Memory B cell (primary cell): ENCODE measurements at places on chromosomes 12 and 14.

GRCh38 chr14:105071942-105072341 is 6.7 kb upstream of the GPR132 start:
- H3K4me3 ChIP-seq: peak overlapping the region; percentile 7
- DNase-seq: no peak
- no peaks in the 10 kb centered on the region for H3K27me3 ChIP-seq
- H3K36me3 ChIP-seq: no peaks in the 10 kb centered on the region

DNA sequence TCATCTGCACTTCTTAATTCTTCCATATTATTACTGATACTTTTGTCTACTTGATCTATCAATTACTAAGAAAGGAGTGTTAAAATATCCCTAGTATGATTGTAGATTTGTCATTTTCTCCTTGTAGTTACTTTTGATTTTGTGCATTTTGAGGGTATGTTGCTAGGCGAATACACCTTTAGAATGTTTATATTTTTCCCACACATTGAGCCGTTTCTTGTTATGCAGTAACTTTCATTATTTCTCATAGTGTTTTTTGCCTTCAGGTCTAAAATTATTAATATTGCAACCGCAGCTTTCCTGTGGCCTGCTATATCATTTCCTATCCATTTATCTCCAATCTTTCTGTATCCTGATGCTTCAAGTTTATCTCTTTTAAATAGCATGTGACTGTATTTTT is 44.6 kb upstream of the C12orf42 start:
- H3K4me3 ChIP-seq: no peak overlapping the region
- no peaks in the 10 kb centered on the region for H3K36me3 ChIP-seq
- no peak overlapping the region for H3K27ac ChIP-seq
- H3K27me3 ChIP-seq: no peaks in the 10 kb centered on the region

- H3K4me1 ChIP-seq: peaks cover 1% of the 10 kb centered on the region
- no peak overlapping the region for H3K4me3 ChIP-seq
- H3K27me3 ChIP-seq: no peaks in the 10 kb centered on the region
- no peak for DNase-seq
- H3K27ac ChIP-seq: no peak overlapping the region
Observed at GRCh38 chr12:88166179-88166578, 24.1 kb downstream of the TMTC3 start.

DNA sequence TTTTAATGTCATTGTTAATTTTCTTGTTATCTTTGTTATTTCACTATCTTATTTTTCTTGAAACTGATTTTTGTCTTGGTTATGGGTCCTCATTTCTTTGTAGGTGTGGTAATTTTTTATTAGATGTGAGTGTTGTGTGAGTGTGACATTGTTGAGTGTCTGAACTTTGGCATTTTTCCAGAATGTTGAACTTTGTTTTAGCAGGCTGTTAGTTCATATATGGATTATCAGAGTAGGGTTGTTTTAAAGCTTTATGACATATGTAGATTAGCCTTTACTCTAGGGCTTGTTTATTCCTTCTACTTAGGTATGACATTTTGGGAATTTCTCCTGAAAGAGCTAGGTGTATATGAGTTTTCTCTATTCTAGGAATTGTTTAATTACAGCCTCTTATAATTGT is 103.9 kb downstream of the ARID2 start:
- H3K27ac ChIP-seq: no peak overlapping the region
- no peak for DNase-seq
- H3K36me3 ChIP-seq: peaks cover 32% of the 10 kb centered on the region
- no peaks in the 10 kb centered on the region for H3K27me3 ChIP-seq

DNA sequence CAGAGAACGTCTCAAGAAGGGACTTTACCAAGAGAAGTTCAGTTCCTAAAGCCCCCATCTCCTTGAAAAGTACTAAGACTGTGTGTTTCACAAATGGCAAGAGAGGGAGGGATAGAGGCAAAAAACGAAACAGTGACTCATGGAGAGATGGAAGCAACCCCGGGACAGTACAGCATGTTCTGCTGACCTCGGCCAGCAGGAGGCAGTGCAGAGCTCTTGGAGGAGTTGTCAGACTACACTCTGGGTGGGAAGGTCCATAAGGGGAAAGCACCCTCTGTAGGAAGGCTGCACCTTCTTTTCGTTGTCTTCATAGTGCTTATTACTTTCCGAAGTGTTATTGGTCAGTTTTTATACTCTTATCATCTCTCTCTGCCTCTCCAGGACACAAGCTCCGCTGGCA is 525.2 kb upstream of the CCDC196 start:
- H3K4me3 ChIP-seq: no peak overlapping the region
- H3K27ac ChIP-seq: no peak overlapping the region
- peaks cover 13% of the 10 kb centered on the region for H3K27me3 ChIP-seq
- peaks cover 6% of the 10 kb centered on the region for H3K4me1 ChIP-seq
- peak; percentile 53 for DNase-seq

DNA sequence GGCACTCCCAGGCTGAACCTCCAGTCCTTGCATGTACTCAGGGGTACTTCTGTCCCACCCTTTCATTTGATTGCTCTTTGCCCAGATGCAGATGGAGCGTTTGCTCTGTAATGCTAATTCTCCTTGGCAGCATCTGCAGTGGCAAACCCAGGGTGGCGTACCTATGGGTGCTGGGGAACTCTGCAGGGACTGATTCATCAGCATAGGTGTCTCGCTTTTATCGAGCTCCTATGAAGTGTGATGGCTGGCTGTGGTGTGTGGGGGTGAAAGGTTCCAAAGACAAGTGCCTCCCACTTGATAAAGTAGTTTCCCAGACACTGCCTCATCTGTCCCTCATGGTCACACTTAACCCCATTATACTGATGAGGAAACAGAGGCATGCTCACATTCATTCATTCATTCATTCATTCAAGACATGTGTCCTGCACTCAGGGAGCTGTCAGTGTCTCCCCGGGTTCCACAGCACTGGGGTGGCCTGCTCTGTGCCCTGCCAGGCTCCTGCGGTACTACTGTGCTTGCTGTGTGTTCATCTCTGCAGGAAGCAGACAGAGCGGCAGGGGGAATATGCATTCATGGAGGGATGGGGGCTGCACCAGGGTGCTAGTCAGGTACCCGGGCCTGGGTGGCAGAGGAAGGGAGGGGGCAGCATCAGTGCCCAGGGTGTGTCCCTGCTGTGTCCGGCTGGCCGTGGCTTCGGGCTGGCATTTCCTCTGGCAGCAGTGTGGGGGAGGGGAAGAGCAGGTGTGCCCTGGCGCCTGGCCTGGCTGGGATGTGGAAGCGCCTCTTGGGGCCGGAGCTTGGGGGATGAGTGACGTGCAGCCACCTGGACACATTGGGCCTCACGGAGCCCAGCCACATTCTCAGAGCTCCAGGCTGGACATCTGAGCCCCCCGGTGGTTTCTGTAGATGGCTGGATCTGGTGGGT is 110.9 kb downstream of the TSPAN9 start:
- no peaks in the 10 kb centered on the region for H3K36me3 ChIP-seq
- no peak overlapping the region for H3K27ac ChIP-seq

DNA sequence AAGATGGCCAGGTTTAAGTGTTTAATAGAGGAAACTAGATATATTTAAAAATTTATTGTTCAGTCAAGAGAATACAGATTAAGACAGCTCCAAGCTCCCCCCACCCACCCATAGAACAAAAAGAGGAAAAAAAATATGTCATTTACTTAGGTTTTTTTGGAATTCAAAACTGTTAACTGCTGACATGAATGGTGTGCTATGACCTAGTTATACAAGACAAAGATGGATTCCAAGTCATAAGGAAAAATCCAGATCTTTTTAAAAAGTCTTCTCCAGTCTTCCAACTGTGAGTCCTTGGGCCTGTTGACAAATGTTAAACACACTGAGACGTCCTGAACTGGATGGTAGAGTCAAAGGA is 1.3 kb upstream of the SETD1B start:
- peaks cover 29% of the 10 kb centered on the region for H3K4me1 ChIP-seq
- H3K27ac ChIP-seq: peak overlapping the region; percentile 95
- peak overlapping the region; percentile 88 for H3K4me3 ChIP-seq
- peaks cover 3% of the 10 kb centered on the region for H3K36me3 ChIP-seq
- no peaks in the 10 kb centered on the region for H3K27me3 ChIP-seq

DNA sequence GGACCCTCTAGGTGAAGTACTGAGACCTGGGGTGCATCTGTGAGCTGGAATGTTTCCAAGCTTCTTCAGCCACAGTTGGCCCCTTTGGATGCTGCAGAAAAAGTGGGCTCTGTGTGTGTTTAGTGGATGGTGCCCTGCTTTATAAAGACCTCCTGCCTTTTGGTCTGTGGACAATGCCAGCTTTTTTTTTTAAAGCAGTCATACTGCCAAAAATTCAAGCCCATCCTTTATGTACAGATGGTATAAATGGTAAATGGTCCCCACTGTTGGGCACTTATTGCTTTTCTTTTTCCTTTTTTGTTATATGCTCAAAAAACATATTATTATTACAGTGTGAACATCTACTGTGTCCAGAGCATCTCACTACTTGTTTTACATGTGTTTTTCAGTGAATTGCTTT is 81.1 kb downstream of the SMOC1 start:
- no peak overlapping the region for H3K4me3 ChIP-seq
- H3K27me3 ChIP-seq: peaks cover 14% of the 10 kb centered on the region
- H3K36me3 ChIP-seq: no peaks in the 10 kb centered on the region
- H3K4me1 ChIP-seq: no peaks in the 10 kb centered on the region

- peaks cover 4% of the 10 kb centered on the region for H3K4me1 ChIP-seq
- H3K4me3 ChIP-seq: peak overlapping the region; percentile 27
- no peaks in the 10 kb centered on the region for H3K36me3 ChIP-seq
- no peak overlapping the region for H3K27ac ChIP-seq
- no peak for DNase-seq
Observed at GRCh38 chr14:104843442-104844305, 21.4 kb upstream of the CEP170B start.

DNA sequence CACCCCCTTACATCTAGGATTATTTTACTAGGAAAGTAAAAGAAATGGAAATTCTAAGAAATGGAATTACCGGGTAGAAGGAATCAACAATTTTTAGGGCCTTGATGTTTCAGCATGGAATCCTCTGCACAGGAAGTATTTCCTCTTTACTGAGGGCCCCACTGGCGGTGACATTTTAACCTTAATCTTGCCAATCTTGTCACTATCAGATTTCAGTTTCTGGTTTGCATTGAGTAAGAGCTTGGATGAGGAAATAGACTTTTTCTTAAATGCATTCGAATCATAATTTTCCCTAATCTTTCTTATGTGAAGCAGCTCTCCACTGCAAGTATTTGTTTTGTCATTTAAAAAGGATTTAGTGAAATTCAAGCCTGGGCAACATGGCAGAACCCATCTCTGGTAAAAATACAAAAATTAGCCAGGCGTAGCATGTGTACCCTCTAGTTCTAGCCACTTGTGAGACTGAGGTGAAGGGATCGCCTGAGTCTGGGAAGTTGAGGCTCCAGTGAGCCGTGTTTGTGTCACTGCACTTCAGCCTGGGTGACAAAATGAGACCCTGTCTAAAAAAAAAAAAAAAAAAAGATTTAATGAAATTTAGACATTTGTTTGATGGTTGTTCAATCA is 40.7 kb downstream of the TPCN1 start:
- no peak for DNase-seq
- H3K27me3 ChIP-seq: no peaks in the 10 kb centered on the region
- peaks cover 14% of the 10 kb centered on the region for H3K36me3 ChIP-seq

GRCh38 chr12:30779578-30779977 is 24.8 kb upstream of the CAPRIN2 start:
- no peaks in the 10 kb centered on the region for H3K4me1 ChIP-seq
- no peak for DNase-seq
- no peak overlapping the region for H3K27ac ChIP-seq
- H3K27me3 ChIP-seq: peaks cover 5% of the 10 kb centered on the region

GRCh38 chr12:95986635-95987570 is 9.2 kb downstream of the HAL start:
- H3K36me3 ChIP-seq: peaks cover 8% of the 10 kb centered on the region
- H3K4me3 ChIP-seq: no peak overlapping the region
- H3K27me3 ChIP-seq: no peaks in the 10 kb centered on the region
- no peak for DNase-seq

DNA sequence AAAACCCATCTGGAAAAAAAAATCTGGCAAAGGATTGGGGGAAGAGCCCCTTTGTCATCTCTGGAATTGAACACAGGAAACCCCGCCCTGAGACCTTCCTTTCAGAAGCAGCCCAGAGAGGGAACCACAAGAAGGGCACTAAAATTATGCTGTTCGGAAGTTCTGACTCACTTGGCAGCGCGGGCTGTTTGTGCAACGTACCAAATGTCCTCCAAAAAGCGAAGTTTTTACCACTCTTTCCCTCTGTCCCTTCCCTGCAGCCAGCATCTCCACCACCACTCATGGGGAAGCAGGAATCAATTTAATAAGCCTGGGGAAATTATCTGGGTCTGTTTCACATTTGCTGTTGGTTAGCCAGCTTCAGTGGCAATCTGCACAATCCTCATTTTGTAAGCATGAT is 3.2 kb upstream of the SYNE3 start:
- no peaks in the 10 kb centered on the region for H3K36me3 ChIP-seq
- H3K27ac ChIP-seq: peak overlapping the region; percentile 96
- peak overlapping the region; percentile 79 for H3K4me3 ChIP-seq

GRCh38 chr14:49512147-49512551 is 74.0 kb downstream of the RPS29 start:
- H3K27ac ChIP-seq: no peak overlapping the region
- no peaks in the 10 kb centered on the region for H3K4me1 ChIP-seq
- no peak for DNase-seq
- H3K36me3 ChIP-seq: peaks cover 4% of the 10 kb centered on the region
- no peak overlapping the region for H3K4me3 ChIP-seq

DNA sequence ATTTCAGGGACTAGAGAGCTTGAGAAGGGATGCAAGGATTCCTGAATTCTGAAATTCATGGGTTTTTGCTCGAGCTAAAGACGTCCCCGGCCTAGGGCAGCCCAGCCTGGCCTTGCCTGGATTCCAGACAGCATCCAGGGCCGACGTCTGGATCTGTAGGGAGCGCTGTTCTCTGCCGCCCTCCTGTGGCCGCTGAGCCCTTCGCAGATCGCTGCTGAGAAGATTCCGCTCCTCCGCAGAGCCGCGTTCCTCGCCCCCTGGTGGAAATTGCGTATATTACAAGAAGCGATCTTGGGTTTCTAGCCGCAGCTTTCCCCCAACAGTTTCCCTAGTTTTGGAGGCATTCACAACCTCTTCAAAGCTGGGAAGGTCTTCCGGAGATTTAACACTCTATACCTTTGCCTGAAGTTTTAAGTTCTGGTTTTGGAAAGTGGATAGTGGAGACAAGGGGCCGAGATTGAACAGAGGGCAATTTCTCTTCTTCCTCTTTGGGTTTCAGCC is 5.1 kb downstream of the CISTR start:
- peak; percentile 83 for DNase-seq
- no peak overlapping the region for H3K27ac ChIP-seq
- peaks cover 17% of the 10 kb centered on the region for H3K4me1 ChIP-seq

GRCh38 chr14:61749264-61749663 is 13.0 kb upstream of the SNAPC1 start:
- H3K4me1 ChIP-seq: peaks cover 16% of the 10 kb centered on the region
- peaks cover 10% of the 10 kb centered on the region for H3K36me3 ChIP-seq
- H3K4me3 ChIP-seq: no peak overlapping the region
- H3K27me3 ChIP-seq: no peaks in the 10 kb centered on the region
- no peak for DNase-seq
- H3K27ac ChIP-seq: no peak overlapping the region

- H3K4me1 ChIP-seq: peaks cover 32% of the 10 kb centered on the region
- H3K27me3 ChIP-seq: no peaks in the 10 kb centered on the region
- DNase-seq: peak; percentile 19
- H3K4me3 ChIP-seq: peak overlapping the region; percentile 18
- no peaks in the 10 kb centered on the region for H3K36me3 ChIP-seq
Observed at GRCh38 chr14:89719366-89720075, 235.0 kb downstream of the EFCAB11 start.

GRCh38 chr14:70514168-70515069 is 20.4 kb downstream of the ADAM20 start:
- H3K27ac ChIP-seq: no peak overlapping the region
- no peak for DNase-seq
- H3K36me3 ChIP-seq: peaks cover 16% of the 10 kb centered on the region
- no peak overlapping the region for H3K4me3 ChIP-seq
- peaks cover 5% of the 10 kb centered on the region for H3K4me1 ChIP-seq
- H3K27me3 ChIP-seq: no peaks in the 10 kb centered on the region
